CD4-positive, alpha-beta T cell (primary cell): ENCODE measurements at places on chromosomes 3 and 15.

GRCh38 chr3:144308396-144308795, 336.8 kb downstream of the DIPK2A start:
- no peak for DNase-seq

DNA sequence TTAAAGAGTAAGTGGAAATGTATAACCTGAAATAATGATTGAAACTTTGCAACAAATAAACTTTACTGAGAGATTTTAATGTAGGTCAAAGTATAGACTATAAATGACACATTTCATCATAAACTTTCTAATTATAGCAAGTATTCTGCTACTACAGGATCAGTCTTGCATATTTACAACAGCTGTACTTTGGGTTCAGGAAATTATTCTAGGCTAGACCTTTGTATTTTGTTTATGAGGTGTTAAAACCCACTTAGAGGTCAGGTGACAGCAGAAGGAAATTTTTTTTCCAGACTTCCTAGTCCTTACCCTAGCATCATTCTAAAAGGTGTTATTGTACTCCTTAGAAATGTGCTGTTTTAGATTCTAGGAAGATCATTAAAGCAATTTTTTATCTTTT, 2.3 kb downstream of the RNF7 start:
- no peak for DNase-seq

GRCh38 chr15:37682304-37682703, 252.1 kb upstream of the TMCO5A start:
- no peak for DNase-seq

DNA sequence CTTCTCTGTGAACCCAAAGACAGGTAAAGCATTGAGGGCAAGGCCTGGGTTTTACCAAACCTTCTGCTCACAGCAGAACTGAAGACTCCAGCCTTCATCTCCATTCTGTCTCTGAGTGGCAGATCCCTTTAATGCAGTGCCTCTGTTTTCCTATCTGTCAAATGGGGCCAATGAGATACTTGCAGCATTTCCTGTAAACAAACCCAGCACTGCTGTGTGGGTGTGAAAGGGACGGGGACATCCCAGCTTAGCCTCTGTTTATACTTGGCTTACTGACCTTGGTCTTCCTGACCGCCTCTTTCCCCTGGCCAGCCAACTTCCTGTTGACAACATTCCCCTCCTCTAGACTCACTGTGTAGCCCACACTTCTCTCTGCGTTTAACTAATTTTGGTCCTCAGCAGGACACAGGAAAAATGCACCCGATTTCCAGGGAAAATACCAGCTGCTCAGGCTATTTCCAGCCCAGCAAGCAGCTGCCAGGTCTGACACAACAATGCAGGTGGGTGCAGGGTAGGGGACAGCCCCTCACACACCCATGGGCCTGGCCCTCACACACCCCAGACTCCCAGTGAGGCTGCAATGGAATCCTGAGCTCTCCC, 105.9 kb upstream of the HERC1 start:
- DNase-seq = no peak

DNA sequence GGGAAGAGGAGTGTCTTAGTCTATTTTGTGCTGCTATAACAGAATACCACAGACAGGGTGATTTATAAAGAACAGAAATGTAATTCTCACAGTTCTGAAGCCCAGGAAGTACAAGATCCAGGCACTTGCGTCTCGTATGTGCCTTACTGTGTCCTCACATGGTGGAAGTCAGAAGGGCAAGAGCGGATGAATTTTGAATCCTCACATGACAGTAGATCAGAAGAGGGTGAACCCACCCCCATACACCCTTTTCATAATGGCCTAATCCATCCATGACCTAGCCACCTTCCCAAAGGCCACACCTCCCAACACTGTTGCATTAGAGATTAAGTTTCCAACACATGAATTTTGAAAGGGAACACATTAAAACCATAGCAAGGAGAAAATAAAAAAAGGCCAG, 18.7 kb upstream of the ANXA2 start:
- DNase-seq = no peak

- no peak for DNase-seq
Measured at GRCh38 chr15:40755812-40756208, 756 bp upstream of the RMDN3 start.

- no peak for DNase-seq
Measured at GRCh38 chr3:168330983-168331382, 235.3 kb upstream of the GOLIM4 start.

- DNase-seq = no peak
Measured at GRCh38 chr3:31244929-31245817, 287.6 kb upstream of the STT3B start.

- DNase-seq = no peak
Measured at GRCh38 chr15:49313650-49314049, 109.4 kb upstream of the FGF7 start.

DNA sequence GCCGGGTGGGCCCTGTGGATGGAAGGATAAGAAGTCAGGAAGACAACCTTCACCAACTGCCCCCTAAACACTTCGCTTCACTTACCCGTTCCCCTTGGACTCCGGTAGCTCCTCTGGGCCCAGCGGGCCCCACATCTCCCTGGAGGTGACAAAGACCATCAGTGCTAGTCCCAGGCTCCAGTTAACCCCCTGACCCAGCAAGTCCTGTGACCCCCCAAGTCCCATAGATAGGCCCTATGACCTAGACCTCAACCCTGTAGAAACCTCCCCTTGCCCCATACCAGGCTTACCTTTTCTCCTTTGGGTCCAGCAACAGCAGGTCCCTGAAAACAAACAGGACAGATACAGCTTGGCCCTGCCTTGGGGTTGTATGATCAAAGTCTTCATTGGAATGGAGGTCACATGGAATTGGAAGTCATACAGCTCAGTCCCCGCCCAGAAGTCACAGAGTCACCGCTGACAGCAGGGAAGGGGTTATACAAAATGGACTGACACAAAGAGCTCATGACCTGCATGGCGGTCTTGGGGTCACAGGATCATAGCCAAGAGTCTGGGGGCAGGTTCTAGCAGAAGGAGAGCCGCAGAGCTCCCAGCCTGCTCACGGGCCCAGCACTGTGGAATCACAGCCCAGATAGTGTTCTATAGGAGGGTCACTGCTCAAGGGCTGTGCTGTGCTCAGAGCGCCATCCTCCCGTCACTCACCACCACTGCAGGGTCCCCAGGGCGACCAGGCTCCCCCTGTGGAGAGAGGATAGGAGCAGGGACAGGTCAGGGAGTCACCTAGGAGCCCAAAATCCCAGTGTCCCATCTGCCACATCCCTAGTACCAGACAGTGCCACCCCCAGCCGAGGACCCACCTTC, 13.3 kb downstream of the COL7A1 start:
- no peak for DNase-seq

DNA sequence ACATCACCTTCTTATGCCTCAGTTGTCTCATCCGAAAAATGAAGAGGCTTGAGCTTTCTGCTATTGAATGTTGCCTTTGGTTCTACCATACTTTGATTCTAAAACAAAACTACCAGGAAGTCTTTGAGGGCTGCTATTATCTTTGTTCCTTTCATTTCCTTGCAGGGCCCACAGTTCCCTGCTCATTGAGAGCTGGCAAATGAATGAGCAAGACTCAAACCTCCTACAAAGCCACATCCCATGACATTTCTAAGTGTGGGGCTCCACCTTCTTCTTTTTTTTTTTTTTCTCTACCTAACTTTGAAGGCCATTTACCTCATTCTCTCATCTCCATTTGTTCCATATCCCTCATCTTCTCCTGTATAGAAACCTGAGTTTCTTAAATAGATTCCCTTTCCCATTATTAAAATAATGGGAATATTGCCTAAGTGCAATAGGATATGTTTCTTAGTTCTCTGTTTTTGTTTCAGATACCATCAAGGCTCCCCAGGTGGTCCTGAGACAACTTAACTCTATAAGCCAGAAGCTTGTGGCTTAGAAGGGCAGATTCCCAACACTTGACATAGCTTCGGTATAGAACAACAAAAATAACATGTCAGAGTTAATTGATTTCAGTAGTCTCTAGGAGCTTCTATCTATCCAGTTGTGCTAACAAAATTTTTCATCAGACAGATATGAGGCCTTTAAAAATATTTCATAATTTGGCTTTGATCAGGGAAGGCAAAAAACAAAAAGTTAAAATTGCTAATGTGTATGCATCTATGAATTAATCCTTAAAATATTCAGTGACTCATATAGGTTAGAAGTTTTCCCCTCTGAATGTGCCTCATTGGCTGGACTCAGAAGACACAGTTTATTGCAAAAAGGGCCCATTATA, 951.6 kb downstream of the TUSC7 start:
- DNase-seq = no peak

GRCh38 chr3:120364821-120365220, 15.7 kb upstream of the LRRC58 start:
- no peak for DNase-seq

DNA sequence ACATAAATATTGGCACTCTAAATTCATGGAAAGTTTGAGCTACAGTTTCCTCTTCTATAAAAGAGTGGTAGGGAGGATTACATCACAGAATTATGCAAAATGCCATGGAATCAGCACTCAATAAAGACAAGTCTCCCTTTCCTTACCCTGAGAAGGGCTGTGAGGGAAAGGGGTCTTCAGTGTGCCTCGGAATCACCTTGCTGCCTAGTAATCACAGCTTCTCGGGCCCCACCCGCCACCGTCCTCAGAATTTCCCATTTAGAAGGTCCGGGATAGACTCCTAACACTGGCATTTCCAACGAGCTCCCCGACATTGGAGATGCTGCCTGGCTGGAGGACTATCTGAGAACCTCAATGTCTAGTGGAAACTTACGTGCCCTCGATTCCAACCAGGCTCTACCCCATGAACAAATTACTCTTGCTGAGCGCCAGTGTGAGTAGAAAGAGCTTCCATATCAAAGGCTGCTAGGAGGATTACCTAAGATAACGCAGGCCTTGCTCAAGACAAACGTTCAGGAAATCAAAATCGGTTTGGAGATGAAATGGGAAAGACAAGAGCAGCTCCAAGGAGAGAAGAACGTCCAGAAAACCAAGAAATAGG, 92.1 kb upstream of the CHD2 start:
- peak; percentile 58 for DNase-seq

GRCh38 chr15:51367322-51367976, 26.0 kb downstream of the GLDN start:
- no peak for DNase-seq

GRCh38 chr3:40649346-40649745, 124.6 kb downstream of the ZNF621 start:
- DNase-seq = no peak

- peak; percentile 38 for DNase-seq
Measured at GRCh38 chr15:73873889-73874511, 636 bp downstream of the TBC1D21 start.

- DNase-seq = no peak
Measured at GRCh38 chr15:100175406-100176114, 166.2 kb downstream of the ADAMTS17 start.

GRCh38 chr15:32651229-32651837, 9.8 kb downstream of the SCG5 start:
- peak; percentile 6 for DNase-seq

GRCh38 chr15:59976480-59977271, 27.4 kb upstream of the FOXB1 start:
- DNase-seq = peak; percentile 69

DNA sequence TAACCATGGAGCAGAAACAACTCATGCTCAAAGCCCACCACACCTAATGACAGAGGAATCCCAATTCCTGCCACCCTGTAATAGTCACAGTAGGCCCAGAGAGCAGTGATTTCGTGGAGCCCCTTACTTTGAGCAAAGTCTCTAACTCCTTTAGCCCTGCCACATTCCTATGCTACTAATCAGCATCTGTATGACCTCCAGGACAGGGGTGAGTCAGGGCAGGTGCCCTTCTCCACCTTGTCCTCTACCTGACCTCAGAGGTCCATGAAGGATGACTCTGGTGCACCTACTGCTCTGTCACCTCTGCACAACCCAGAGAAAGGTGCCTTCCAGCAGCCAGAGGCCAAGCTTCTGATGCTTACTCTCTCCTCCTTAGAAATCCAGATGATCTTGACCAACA, 6.1 kb upstream of the SCG3 start:
- DNase-seq = no peak

DNA sequence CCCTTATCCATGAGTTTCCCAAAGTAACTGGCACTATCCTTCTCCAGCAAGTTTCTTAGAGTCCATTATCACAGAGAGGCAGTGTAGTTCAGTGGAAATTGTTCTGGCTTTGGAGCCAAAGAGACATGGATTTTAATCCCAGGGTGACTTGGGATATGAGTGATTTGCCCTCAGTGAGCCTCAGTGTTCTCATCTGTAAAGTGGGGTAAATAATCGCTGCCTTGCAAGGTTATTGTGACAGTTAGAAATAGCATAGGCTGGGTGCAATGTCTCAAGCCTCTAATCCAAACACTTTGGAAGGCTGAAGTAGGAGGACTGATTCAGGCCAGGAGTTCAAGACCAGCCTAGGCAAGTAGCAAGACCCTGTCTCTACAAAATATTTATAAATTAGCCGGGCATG, 30.0 kb downstream of the DAPK2 start:
- DNase-seq = no peak

DNA sequence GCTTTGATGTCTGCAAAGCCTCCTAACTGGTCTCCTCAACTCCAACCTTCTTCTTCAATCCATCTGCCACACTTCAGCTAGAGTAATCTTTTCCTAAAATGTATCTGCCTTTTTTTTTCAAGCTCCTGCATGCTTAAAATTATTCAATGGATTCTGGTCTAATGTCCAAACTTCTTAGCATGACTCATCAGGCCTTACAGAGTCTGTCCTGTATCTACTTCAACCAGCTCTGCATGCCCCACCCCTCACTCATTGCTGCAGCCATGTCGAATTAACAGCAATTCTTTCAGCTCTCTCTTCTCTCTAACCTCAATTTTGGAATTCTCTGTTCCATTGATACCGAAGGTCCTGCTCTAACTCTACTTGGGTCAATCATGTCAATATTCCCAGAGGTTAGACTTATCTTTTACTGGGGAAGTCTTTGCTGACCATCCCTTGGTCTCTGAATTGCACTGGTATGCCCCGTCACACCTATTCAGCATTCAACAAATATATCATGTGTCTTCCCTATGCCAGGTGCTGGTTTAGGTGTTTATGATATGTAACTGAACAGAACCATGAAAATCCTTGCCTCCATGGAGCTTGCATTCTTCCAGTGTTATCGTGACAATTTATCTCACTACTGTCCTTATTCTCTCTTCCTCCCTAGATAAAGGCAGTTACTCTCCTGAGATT, 88.5 kb upstream of the NANOGP8 start:
- no peak for DNase-seq

DNA sequence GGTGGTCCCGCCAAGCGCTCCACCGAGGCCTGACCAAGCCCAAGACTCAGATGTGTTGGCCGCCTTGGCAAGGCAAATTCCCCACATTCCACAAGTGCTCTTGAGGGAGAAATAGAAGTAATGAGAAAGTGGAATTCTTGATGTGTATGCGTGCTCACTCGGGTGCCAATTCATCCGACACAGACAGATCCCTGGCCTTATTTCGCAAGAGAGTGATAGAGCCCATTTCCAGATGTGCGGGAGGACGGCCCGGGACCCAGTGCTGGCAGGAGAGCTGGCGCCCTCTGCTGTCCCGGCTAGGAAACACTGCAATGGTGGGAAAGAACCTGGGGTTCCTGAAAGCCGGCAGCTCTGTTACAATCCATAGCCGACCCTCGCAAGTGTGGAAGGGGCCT, 76.0 kb downstream of the HMG20A start:
- DNase-seq = peak; percentile 60
